NCI-H2029 (cell line): ENCODE measurements at places on chromosomes 6 and 20.
A peak's percentile ranks its signal among the peaks of the same experiment; 100 is the strongest.

DNA sequence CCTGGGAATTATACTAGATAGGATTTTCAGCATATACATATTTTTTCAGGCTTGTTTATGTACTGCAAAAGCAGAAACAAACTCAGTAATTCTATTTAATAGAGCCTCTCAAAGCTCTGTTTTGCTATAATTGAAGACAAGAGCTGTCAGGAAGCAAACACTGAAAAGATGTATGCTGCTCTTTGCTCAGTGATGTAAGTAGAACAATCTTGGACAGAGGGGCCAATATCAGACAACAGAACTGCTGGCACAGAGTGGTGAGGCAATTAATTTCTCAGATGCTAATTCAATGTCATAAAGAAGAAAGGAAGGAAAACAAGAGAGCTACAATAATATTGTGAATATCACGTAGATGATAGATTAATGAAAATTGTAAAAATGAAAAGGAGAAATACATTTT is 663.3 kb upstream of the ADGRB3 start:
- DNase-seq = no peak

GRCh38 chr6:113690281-113691259 is 166.6 kb upstream of the MARCKS start:
- DNase-seq = peak; percentile 87

DNA sequence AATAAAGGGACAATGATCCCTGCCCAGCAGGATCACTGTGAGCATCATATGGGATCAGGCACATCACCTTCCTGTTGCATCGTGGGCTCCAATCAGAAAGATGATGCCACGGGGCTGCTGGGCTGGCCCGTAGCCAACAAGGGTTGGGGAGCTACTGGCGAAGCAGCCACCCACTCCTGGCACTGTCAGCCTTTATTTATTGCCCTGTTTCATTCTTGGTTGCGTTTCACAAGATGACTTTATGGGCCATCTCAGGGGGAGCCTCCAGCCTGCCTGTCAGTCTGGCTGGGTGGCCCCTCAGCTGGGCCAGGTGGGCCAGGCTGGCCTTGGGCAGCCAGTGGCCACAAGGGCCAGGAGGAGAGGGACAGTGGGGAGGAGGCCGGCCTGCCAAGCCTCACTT is 17.3 kb downstream of the VSTM2L start:
- DNase-seq = no peak

DNA sequence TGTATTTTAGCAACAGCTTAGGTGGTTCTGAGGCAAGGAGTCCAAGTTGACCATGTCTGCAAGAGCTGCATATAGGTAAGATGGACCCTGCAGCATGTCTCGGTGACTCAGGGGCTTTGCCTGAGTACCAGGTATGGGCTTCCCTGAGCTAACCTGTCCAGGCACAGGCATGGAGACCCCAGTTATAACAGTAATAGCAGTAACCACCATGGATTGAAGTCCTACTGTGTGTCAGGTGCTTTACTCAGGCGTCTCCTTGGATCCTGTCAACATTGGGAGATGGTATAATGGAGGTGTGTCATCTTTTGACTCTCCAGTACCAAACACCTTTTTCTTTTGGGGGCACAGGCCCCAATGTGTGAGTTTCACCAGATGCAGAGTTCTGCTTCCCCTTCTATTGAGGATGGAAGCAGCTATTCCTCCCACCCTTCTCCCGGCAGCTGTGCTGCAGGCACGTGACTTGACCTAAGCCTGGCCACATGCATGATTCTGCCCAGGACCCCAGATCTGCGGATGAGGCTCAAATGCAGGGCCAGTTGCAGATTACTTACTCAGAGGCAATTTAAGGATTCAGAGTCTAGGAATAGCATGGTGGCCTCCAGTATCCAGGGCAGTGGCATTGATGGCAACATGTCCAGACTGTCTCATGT is 13.8 kb downstream of the TREM1 start:
- no peak for DNase-seq

- no peak for DNase-seq
These were observed 26.5 kb downstream of the LCA5 start for GRCh38 chr6:79510707-79511106.

DNA sequence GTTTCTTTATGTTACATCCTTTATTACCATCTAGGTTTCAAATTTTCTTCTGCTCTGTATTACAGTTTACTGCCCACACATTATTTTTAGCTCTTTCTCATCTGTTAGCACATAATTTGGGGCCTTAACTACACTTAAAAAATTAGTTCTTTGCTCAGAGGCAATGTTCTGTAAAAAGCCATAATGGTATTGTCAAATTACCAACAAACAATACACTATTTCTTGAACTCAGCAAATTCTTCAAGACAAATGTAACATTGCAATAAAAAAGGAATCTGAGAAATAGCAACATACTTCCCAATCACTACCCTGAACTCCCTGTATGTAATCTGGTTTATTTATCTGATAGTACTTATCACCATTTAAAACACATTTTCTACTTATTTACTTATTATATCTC is 448.6 kb upstream of the OPRM1 start:
- no peak for DNase-seq

DNA sequence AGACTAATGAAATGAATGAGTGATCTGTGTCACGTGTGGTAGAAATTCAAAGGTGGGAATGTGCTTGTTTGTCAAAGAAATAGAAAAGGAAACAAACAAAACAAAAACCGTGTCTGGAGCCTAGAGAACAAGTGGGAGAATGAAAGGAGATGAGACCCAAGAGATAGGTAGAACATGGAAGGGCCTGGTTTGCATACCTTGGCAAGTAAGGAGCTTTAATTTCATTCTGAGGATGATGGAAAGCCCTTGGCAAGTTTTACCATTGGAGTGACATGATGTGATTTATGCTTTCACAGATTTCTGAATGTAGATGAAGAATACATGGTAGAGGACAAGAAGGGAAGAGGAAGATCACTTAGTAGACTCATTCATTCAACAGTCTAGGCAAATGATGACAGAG is 26.8 kb upstream of the PRDM1 start:
- DNase-seq = no peak

GRCh38 chr6:33209856-33210255 is 1.6 kb downstream of the RING1 start:
- DNase-seq = no peak

DNA sequence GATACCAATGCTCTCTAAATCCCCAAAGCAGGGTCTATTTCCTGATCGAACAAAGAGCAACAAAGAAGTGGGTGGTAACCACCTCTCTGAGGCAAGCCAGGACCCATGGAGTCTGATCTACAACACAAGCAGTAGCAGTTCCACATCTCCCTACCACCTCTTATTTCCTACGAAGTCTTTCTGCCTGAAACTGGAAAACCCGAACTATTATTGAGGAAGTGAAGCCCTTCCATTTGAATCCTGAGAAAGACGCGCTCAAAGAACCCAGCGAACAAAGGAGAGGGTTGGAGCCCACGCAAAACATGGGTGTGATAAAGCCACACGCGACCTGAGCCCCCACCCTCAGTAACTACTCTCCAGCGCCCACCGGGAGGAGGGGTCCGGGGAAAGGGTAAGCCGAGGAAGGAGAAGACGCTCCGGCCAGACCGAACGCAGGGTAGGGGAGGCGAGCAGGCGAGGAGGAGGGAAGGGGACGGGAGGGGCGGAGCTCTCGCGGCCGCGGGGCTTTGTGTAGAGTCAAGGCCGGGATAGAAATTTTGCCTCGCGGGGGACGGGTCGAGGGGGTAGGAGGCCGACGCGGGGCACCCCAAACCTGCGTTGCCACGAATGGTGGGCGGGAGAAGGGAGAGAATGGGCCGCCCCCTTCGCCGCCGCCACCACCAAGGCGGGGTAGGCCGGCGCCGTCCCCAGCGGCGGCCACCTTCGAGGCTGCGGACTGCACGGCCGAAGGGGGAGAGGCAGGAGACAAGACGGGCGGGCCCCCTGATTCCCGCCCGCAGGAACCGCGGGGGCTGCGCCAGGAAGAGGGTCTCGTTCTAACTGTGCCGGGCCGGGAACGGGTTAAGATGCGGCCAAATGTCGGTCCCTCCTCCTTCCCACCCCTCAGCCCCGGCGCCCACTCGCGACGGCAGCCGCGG is 802 bp downstream of the HDAC2 start:
- peak; percentile 59 for DNase-seq

- DNase-seq = no peak
These were observed 139.4 kb downstream of the TAF4 start for GRCh38 chr20:61926253-61926613.

- peak; percentile 79 for DNase-seq
These were observed 38.7 kb downstream of the TRAF3IP2 start for GRCh38 chr6:111566873-111567517.

GRCh38 chr20:49521356-49521755 is 38.9 kb upstream of the KCNB1 start:
- DNase-seq = no peak

DNA sequence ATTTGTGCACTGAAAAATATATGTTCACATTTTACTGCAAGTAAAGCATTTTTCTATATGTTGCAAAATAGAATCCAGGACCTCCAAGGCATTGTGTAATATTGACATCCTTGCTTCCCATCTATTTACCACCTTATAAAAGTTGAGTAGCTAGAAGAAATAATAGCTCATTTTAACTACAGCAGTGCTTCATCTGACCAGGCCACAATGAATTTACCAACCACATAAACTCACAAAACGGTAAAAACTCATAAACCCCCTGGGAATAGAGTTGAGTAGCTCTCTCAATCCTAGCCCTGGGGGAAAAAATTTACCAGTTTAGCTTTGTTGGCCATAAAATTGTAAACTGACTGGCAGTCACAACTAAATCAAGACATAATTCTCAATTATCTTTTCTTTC is 3.9 kb downstream of the ATXN1 start:
- no peak for DNase-seq

- DNase-seq = no peak
These were observed 30.7 kb downstream of the HUS1B start for GRCh38 chr6:626236-626635.

GRCh38 chr20:57759724-57760123 is 49.9 kb upstream of the PMEPA1 start:
- no peak for DNase-seq

GRCh38 chr6:131244942-131245341 is 109.7 kb downstream of the AKAP7 start:
- no peak for DNase-seq

DNA sequence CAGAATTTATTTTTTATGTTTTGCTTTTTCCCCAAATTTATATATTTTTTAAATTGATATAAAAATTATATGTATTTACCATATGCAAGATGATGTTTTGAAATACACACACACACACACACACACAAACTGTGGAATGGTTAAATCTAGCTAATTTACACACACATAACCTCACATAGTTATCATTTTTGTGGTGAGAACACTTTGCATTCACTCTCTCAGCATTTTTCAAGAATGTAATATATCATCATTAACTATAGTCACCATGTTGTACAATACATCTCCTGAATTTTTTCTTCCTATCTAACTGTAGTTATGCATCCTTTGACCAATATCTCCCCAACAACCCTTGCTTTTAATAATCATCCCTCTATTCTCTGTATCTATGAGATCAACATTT is 52.2 kb downstream of the GFRAL start:
- DNase-seq = no peak

DNA sequence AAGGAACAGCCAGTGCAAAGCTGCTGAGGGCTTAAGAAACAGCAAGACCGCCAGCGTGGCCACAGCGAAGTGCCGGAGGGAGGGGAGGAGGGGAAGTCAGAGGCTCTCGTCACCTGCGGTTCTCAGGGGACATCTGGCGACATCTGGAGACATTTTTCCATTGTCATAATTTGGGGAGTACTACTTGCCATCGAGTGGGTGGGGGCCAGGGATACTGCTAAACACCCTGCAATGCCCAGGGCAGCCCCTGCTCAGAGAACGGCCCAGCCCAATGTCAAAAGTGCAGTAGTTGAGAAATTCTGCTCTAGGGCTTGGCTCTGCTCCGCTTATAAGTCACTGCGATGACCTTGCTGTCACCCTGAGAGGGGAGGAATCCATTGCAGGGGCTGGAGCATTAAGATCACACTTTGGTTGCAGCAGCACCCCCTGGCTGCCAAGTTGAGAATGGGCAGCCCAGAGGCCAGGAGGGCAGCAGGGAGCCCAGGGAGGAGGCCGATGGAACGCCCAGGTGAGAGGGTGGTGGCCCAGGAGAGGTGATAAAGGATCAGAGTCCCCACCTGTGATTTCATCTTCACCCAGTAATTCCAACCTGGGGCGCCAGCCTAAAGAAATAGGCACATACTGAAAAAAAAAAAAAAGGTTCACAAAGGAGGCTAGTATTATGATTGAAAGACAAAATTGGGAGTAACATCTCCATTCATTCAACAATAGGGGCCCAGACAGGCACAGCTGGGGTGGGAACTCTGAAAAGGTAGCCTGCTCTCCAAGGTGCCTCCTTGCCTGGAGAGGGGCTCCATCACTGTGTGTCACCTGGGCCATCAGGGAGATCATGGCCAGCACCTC is 218.2 kb downstream of the BMP7 start:
- no peak for DNase-seq

- DNase-seq = no peak
These were observed 66.8 kb upstream of the THEMIS start for GRCh38 chr6:127967708-127968107.

- no peak for DNase-seq
These were observed 576.4 kb downstream of the HDGFL1 start for GRCh38 chr6:23145781-23146180.

DNA sequence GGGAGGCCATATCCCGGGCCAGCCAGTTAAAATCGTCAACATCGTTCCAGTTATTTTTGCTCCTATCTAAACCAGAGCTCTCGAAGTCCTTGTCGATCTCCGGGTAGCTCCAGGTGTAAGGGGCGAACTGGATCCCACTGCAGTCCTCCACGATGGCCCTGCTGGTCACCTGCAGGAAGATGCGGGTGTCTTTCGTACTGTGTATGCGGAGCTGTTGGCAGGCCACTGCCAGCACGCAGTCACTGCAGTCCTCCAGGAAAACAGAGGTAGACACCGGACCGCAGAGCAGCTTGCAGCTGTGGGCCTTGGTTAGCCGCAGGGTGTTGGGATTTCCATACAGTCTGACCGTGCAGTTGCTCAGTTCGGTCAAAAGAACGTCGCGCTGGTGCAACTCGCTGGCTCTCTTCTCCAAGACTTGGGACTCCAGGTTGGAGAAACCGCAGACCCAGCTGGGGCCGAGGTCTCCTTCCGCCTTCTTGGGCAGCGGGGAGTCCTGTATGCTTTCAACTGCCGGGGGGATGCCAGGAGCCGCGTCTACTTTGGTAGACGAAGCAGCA is 742 bp downstream of the TBCC start:
- DNase-seq = no peak

DNA sequence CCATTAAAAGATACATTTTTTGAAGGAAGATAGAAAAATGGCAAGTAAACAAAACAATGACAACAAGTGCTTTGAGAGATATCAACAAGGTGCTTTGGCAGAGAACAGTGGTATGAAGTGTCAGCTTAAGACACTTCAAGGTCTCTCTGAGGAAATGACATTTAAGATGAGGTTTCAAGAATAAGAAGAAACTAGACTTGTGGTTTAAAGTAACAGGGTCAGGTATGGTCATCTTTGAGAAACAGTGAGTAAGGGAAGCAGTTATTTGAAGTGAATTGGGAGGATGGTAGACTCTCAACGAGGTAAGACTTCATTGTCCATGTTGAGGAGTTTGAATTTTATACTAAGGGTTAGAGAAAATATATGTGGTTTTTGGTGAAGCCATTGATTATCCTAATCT is 77.8 kb downstream of the SYCP2L start:
- DNase-seq = no peak

GRCh38 chr6:157995458-157995857 is 13.8 kb downstream of the SYNJ2 start:
- DNase-seq = no peak
